ENCODE measurements at places on chromosomes 5 and 9.

GRCh38 chr5:129629575-129629974 is 118.3 kb upstream of the MINAR2 start:
- DNase-seq: no peak

DNA sequence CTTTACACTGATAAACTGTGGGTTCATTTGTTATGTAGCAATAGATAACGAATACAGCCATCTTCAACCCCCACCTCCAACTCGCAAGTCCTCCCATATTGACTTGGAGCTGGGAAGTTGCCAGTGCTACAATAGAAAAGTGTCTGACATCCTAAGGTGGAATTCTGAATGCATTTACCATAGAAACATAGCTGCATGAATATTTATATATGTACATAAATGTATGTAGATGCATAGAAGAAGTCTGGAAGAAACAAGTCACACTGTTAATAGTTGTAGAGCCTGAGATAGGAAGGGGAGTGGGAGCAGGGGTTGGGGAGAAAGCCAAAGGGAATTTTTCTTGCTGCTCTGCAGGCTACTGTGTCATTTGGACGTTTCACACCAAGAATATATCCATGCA is 88.1 kb upstream of the SSBP2 start:
- no peak for DNase-seq

DNA sequence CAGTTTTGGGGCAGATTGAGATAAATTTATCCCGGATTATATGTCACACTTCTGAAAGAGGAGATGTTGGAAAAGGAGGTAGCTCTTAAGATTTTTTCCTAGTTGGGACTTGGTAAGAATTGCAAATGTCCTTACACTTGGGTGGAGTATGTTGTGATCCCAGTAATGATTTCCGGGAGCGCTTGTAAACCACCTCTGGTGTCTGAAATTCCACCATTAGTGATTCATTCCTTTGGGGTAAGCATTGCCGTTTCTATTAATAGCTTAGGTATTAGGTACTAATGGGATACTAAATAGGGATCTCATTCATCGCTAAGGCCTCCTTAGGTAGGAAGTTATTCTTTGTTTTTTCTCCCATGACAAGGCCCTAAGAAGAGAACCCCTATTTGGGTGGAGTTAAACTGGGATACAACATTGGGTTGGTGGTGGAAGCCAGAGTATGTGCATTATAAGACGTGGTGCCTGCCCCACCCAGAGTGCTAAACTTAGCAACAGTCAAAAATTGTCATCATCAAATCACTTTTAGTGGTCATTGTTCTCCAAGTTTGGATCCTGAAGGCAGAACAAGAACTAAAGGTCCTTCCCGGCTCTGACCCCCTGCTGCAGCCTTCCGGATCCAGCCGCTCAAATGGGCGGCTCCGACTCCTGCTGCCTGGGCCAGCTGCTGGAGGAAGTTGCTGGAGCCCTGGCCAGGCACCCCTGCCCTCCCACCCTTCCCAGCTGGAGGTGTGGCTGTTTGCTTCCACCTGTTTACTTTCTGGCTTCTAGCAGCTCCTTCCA is 31.7 kb upstream of the DAB2IP start:
- DNase-seq: no peak

GRCh38 chr5:126811515-126812198 is 34.7 kb downstream of the LMNB1 start:
- DNase-seq: no peak

- no peak for DNase-seq
These were observed 3.9 kb upstream of the NFIB start for GRCh38 chr9:14317667-14318320.

Data from Panc1 (cell line).